Stimulated activated CD4-positive, alpha-beta T cell treated with anti-CD3 and anti-CD28 coated beads, TNF-alpha, amount 100 ng/mL, for 1 hour (primary cell): ENCODE measurements at places on chromosomes 12 and 14.

DNA sequence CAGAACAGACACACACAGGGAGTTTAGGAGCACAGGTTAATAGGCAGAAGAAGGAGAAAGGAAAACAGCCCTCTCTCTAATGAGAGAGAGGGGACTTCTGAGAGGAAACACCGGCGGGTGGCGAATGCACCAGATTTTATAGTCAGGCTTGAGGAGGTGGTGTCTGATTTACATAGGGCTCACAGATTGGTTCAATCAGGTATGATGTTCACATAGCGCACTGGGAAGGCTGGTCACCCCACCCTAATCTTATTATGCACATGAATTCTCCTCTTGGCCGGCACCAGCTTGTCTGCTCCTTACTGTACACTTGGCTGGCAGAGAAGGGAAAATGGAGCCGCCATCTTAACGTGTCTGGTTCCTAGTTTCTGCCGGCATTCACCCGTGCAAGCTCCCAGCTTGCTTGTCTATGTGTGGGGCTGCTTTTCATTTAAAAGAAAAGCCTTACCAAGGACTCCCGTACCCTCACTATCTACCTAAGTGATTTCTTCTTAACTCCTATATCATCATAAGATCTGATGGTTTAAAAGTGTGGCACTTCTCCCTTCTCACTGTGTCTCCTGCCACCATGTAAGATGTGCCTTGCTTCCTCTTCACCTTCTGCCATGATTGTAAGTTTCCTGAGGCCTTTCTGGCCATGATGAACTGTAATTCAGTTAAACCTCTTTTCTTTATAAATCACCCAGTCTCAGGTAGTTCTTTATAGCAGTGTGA, 15.1 kb downstream of the BCAT1 start:
- no peak for DNase-seq

DNA sequence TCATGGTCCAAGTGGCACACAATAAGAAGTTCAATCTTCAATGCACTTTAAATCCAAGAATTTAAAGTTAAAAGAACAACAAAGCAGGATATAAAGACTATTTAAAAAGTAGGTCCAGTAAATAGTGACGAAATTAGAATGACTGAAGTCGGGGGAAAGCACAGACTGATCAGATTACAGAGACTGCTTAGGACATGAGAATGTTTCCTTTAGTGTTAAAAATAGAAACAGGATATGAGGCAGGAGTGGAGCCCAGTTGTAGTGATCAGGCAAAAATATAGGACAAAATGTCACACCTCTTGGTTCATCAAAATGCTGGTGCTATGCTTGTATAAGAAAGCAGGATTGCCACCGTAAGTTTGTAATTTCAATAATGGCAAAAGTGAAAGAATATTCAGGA, 52.2 kb upstream of the CD163 start:
- no peak for DNase-seq

DNA sequence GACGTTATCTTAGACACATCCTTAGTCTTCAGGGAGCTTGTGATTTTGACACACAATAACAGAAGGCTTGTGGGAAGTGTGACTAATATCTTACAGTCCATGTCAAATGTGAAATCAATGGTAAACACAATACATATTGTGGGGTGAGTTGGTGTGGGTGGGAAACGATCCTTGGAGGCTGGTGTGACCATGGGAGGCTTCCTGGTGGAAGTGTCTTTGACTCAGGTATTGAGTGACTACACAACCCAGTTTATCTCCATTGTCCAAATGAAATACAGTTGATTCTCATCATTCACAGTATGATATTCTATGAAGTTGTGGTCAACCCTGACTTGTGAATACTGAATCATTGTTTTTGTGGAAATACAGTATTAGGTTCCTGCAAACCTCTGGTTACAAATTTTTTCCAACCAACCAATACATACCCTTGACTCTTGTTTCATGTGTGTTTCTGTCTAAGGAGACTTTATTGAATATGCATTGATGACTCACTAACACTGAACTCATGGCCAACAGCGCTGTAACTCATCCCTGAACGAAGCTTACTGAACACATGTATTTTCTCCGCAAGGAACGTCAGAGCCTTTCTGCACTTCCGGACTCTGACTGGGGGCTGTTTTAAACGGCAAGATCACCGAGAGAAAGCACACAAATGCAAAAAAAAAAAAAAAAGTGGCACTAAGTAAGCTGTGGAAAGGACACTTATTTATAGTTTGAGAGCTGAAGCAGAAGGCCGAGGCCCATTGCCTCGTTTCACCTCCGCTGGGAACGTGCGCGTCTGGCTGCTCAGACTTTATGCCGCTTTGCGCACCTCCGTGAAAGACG, 59.0 kb downstream of the CLMN start:
- no peak for DNase-seq

DNA sequence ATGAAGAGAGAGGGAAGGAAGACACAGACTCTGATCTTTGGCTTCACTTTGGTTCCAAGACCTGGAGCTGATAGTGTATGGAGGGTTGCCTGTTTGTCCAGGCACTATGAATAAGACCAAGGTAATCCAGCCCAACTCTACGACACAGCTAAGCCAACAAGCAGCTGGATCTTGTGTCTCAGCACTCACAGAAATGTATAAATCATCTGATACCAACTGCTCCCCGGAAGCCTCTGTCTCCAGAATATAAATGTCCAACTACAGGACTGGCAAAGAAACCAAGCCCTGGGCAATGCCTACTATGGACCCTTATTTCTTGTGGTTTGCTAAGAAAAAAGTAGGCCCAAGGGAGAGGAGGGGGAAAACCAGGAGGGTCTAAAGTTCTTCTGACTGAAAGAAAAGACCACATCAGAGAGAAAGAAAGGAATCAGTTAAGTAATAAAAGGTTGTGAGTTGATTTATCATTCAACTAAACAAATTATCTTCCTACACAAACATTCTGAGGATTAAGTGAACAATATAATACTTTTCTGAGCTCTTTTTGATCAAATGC, 204.0 kb downstream of the DAD1 start:
- DNase-seq: no peak

- no peak for DNase-seq
Observed at GRCh38 chr14:70642303-70643235, 853 bp downstream of the TTC9 start.

GRCh38 chr12:27505761-27506160, 18.2 kb upstream of the PPFIBP1 start:
- DNase-seq: no peak
